ENCODE measurements at places on chromosomes 4 and X.

GRCh38 chrX:20947411-20947912 is 426.8 kb upstream of the CNKSR2 start:
- DNase-seq, result no peak

DNA sequence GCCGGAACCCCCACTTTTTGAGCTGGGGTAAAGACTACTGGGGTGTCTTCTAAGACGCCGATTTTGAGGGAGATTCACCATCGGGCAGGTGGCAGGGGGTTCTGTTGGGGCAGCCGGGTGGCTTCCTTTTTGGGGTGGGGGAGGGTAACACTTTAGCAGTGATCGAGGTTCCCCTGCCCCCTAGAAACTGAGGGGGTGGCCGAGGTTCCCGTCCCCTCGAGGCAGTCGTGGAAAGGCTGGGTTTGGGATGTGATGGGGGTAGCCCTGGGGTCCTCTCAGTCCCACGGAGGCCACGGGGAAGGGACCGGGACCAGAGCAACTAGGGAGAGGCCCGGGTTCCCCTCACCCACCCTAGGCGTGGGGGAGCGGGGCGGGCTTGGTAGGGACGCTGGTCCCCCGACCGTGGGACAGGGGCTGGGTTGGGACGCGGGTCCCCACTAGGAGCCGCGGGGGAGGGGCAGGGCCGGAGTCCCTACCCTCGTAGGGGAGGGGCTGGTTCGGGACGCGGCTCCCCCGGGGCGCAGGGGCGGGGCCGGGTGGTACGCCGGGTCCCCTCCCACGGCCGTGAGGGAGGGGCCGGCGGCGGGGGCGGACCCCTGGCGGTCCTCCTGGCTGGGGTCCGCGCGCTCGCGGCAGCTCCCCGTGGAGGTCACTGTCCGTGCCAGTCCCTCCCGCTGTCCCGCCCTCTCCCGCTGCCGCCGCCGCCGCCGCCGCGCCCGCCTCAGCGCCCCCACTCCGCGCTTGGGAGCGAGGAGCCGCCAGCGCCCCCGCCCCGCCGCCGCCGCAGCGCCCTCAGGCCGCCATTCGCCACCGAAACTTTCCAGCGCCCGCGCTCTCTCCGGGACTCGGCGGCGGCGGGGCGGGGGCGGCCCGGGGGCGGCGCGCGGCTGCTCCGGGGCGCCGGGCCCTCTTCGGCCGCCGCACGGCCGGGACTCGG is at the start of gene TBL1X:
Gene TBL1X, plus strand, starts transcription at position 624 of the 937 bp plus-strand sequence. CDS start 188,529 bp downstream, outside the sequence.
- peak; percentile 60 for DNase-seq

DNA sequence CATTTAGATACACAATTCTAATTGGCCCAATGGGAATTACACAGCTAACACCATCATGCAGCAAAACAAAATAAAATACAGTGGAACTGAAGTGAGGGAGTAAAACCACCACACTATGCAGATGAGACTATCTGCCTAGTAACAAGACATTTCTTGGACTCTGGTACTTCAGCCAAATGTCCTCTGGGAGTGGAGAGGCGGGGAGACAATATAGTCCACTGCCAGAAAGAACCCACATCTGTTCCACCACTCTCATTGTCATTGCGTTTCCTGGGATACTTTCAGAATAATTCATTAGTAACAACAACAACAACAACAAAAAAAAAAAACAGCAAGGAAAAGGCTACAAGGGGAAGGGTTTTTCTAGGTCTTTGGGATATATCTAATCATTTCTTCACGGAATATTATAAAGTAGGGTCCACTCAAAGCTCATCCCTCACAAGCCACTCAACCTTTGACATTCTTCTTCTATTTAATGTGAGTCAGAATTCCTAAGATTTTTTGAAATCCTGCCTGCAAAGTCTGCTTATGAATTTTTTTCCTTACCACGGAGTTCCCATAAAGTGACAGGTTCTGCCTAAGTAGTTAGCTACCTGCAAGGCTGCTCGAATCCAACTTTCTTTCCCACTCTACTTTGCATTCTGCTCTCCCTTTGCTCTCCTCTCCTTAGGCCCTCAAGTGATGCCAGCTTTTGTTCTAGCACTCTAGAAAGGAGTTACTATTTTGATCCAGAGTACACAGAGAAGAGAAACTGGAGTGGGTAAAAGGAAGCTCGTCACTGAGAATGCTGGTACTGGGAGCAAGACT is 254.6 kb downstream of the CHIC1 start:
- DNase-seq, result peak; percentile 3

GRCh38 chr4:47462799-47463234 is 685 bp downstream of the COMMD8 start:
- peak; percentile 30 for DNase-seq

GRCh38 chr4:16726368-16727050 is 171.9 kb downstream of the LDB2 start:
- no peak for DNase-seq

- no peak for DNase-seq
These were observed 21.2 kb downstream of the ZIC3 start for GRCh38 chrX:137587151-137587550.
